Choroid plexus epithelial cell (primary cell): ENCODE measurements at places on chromosomes 5 and 9.

DNA sequence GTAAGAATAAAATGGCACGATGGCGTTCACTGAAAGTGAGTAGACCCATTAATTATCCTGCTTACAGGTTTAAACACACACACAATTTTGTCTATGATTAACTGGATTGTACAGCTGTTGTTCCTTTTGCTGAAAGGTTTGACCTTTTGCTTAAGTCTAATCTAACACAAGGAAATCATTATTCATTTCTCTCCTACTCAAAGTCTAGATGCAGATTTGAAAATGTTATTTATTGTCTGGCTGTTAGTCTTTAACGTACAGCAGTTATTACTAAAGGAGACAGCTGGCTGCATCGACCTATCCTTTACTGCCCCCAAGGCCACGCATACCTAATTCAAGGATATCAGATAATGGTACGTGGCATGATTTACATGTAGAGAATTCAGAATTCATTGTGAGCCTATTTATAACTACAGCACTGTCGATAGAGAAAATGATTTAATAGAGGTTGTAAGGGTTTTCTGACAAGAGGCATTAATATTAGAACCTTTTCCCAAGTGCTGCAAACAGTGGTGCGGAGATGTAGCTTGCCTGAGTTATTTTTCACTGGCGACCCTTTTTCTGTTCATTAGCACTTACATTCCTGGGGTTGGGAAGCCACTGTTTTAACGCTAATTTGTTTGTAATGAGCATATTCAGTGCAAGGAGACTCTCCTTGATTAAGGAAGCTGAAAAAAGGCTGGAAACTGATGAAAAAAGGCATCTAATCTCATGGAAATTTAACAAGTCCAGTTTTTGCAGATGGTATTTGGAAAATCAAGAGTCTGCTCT lies 368.4 kb upstream of the GRAMD2B start:
- DNase-seq: no peak

GRCh38 chr5:127810017-127810416 lies 106.8 kb downstream of the CCDC192 start:
- no peak for DNase-seq

GRCh38 chr9:86575825-86576525 lies 221.8 kb upstream of the TUT7 start:
- DNase-seq: no peak

DNA sequence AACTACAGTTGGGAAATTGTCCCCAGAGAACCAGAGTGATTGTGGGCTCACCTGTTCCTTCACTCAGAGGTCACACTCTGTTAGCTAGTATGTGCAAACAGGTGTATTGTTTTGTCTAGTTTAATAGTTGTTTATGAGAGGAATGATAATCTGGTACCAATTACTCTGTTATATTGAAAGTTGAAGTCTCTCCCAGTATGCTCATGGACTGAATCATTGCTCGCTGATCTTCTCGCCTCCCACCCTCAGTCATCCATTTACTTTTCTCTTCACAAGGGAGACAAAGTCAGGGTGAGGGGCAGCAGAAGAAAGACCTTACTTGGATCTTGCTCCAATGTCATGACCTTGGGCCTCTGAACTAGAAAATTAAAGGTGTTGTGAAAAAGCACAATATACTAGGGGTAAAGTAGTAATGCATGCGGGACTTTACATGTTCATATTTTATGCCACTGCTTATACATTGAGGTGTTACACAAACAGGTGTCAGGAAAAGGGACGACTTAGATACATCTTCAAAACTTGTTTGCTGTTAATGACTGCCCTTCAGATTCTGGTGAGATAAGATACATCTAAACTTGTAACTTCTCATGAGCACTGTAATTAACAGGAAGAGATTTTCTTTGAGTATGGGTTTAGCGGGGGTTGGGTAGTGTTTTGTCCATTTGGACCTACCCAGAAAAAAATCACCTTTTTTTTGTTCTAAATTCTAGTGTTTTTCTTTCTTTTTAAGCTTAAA lies 36.9 kb downstream of the LNPEP start:
- DNase-seq: no peak

GRCh38 chr9:95724253-95724991 lies 151.1 kb upstream of the ERCC6L2 start:
- DNase-seq: no peak

DNA sequence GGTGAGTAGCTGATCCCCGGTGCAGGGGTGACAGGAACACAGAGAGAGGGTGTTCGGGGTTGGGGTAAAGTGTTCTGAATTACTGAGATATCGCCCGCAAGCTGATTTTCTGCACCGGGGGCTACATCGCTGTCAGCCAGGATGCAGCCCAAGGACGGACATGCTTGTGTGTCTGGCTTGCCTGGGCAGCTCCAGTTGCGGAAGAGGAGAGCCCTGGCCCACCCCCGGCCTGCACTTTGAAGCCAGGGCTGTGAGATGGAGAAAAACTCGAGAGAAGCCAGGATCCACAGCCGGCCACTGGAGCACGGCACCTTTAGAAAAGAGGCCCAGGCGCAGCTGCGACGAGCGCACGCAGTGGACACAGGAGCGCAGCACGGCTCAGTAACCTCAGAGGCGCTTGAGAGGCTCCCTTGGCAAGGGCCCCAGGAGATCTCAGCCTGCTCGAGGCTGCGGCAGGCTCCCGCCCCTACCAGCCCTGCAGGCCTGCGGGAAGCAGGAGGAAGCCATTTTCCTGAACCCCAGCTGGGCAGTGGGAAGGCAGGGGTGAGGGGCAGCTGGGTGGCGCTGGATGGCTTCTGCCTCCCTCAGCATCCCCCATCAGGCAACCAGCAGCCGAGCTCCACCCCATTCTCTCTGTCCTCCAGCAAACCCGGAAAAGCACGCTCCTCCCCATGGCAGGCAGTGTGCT lies 59.2 kb downstream of the C9orf50 start:
- peak; percentile 52 for DNase-seq

GRCh38 chr9:137402746-137403145 lies 20.2 kb downstream of the EXD3 start:
- DNase-seq: no peak

DNA sequence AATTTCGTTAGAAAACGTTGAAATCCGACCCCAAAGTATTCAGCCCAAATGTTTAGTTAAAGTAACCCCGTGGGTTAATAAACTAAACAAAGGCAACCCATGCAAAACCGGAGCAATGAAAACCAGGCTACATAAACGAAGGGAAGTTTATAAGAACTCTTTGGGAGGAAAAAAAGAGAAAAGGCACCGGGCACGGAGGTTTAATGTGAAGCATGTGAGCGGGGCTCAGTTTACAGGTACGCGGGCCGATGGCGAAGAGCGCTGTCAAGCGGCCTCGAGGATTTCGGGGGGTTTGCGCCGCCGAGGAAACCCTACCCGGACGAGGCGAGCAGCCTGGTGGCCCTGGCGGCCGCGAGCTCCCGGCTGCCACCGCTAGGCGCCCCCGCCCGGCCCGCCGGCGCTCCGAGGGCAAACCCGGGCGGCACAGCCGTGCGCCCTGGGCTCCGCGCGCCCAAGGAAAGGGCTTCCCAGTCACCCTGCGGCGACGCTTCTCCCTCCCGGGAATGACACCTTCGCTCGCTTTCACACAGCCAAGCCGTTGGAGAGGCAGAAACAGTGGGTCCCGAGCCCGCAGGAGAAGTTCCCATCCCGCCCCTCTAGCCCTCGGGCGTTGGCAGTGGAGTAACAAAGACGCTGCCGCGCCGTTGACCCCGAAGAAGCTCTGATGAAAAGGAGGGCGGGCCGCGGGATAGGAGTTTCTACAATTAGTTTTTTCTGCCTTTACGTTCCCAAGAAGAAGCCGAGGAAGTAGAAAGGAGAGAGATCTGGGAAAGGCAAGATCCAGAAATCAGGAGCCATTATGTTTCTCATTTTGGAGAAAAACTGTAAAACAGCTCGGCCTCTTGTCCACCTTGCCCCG lies 126.0 kb downstream of the TMEM174 start:
- peak; percentile 73 for DNase-seq

GRCh38 chr9:90307167-90307833 lies 335.3 kb downstream of the DIRAS2 start:
- peak; percentile 14 for DNase-seq

DNA sequence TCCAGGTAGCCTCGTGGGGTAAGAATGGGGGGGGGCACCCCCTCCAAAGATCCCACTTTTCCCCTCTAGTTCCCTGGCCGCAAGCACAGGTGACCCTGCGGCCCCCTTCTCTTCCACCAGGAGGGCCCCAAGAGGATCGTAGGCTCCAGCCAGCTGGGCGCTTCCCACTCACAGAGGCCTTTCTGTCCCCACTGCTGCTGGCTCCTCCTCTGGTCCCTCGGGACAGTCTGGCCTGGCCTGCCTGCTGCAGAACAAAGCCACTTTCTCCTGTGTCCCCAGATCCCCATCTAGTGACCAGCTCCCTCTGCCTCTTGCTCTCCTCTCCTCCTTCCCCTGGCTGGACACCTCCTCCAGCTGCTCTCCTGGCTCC lies 534 bp upstream of the SAPCD2 start:
- no peak for DNase-seq

DNA sequence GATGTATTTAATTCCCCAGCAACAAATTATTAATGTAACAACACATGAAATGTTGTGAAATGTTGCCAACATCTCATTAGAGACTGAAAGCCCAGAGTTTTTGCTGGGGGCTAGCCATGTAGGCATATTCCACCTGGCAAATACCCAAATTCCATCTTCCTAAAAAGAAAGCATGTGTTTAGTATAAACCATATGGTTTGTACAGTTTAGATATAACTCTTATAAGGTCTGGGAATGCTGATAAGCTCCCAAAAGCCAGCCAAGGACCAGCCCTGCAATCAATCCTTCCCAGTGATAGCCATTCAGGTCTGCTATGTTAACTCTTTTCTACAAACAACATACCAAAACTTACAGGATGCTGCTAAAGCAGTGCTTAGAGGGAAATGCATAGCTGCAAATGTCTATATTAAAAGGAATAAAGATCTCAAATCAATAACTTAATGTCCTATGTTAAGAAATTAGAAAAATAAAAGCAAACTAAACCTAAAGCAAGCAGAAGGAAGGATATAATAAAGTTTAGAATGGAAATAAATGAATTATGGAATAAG lies 158.9 kb downstream of the AUH start:
- no peak for DNase-seq

DNA sequence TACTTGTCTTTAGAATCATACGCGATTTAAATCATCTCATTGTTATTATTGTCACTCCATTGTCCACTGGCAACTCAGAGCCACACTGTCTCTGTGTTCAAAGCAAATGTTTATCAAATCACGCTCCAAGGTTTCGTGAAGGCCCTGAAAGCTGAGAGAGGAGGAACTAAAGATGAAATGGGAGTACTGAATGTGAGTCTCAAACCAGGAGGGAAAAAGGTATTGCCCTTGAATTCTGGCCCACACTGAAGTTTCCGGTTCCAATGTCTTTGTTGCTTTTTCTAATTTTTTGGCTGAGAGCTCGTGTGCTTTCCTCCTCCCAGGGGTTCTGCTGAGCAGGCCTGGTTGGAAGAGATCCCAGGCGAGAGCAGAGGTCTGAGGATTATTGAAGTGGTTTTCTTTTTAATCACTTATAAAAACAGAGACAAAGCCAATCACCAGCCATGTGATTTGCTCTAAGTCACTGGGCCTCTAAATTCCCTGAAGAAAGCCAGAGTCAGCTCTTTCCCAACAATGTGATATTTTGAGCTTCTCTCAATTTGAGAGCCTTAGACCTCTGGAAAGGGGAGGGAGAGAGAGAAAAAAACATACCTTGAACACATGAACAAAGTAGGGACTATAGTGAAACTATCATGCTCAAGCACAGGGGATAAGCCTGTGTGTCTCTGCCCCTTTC lies 420.8 kb upstream of the GRAMD2B start:
- peak; percentile 98 for DNase-seq

DNA sequence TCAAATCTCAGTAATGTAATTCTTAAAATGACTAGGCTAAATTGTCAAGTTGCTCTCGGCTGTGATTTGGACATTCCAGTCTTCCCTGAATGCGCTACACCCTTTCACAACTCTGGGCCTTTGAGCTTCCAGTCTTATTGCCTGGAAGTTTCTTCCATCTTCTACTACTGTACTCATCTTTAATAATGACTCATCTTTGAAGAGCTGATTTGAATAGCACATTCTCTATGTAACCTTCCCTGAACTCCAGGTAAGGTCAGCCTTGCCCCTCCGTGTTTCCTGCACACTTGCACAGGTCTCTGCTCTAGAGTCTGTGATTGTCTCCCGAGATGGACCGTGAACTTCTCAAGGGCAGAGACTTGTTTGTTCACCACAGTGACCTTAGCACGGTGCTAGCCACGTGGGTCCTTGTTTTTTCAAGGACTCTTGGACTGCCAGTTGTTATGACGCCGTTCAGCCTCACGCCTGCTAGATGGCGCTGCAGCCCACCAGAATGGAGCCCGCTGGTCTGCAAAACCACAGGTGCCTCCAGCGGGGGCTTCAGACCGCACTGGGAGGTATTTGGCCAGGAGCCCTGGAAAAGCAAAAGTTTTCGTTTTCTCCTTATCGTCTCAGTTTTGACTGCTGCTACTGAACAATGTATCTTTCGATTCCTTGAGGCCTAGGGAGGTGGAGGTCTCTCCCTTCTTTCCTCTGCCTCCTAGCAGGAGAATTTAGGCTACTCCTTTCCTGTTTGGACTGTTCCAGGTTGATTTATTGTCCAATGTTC lies 44.4 kb downstream of the SEC61B start:
- DNase-seq: peak; percentile 92

GRCh38 chr5:111076091-111076490 lies 4.6 kb downstream of the TSLP start:
- DNase-seq: no peak

GRCh38 chr5:177389241-177390169 lies 5.3 kb downstream of the SLC34A1 start:
- DNase-seq: peak; percentile 96

DNA sequence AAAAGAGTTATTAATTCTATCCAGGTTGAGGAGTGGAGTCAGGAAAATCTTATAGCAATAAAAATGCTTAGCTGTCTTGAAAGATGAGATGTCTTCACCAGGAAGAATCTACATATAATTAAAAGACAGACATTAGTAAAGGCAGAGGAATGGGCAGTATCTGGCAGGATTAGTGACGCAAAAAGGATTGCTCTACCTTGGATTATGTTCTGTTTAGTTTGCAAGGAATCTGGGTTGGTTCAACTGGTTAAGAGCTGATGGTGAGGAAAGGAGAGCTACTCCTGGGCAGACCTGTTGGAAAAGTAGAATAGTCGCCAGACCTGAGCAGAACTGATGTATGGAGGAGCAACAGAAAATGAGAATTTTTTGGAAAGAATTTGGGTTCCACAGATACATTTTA lies 318.5 kb downstream of the ADGRV1 start:
- no peak for DNase-seq

GRCh38 chr5:145660897-145661640 lies 174.1 kb downstream of the PRELID2 start:
- no peak for DNase-seq
